CD4-positive, alpha-beta T cell treated with Interleukin-6 at 100 ng/mL for 8 hours (primary cell): ENCODE measurements at places on chromosomes 13 and 19.

- no peak for DNase-seq
Observed at GRCh38 chr19:50486823-50487515, 10.3 kb upstream of the GARIN5A start.

DNA sequence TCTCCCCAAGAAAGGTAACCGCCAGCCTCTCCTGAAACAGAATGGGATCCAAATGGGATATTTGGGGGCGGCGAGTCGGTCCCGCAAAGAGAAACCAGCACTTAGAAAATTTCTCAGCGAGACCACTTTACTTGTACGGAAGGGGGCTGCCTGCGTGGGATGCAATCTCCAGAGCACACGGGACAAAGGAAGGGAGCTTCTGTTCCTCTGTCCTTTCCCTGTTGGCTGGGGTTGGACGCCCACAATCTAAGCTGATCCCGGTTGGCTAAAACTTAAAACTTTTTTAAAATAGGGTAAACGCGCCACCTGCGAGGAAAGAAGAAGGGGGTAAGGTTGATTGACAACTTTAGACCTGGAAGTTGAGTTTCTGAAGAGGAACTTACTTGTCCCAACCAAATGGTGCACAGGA is 826 bp upstream of the BSG start:
- DNase-seq = no peak

GRCh38 chr13:113121928-113122471 is 599 bp upstream of the F10 start:
- no peak for DNase-seq

DNA sequence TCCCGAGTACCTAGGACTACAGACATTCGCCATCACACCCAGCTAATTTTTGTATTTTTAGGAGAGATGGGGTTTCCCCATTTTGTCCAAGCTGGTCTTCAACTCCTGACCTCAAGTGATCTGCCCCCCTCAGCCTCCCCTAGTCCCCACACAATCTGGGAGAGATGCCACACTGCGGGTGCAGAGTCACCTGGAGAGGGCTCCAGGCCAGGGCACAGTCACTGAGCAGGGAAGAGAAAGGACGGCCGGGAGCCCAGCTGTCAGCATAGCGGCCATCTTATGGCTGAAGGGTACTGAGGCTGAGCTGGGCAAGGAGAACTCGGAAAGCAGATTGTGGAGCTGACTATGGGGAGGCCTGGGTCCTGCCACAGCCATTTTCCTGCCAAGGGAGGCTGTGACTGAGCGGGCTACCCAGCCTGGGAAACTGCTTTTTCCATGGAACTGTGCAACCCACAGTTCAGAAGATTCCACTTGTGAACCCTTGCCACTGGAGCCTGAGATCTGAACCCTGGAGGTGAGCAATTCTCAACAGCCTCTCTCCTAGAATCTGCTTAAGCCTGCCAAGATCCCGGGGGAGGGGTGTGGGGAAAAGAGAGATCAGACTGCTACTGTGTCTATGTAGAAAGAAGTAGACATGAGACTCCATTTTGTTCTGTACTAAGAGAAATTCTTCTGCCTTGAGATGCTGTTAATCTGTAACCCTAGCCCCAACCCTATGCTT is 109.2 kb downstream of the ZNF486 start:
- no peak for DNase-seq

DNA sequence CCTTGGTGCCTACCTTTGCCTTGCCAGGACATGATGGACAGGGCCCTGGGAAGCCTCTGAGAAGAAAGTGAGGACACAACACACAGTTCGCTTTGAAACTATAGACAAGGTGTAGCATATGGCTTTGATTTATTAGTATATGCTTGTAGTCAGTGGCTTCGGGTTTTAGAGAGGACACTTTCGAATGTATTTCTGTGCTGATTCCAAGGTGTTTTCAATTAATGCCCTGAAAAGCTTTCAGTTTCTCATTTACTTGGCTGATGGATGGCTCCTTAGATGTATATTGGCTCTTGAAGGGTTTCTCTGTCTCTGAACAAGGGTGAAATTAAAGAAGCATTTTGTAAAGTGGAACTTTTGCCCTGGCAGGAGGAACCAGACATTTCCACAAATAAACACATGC is 106.9 kb downstream of the POSTN start:
- DNase-seq = no peak

DNA sequence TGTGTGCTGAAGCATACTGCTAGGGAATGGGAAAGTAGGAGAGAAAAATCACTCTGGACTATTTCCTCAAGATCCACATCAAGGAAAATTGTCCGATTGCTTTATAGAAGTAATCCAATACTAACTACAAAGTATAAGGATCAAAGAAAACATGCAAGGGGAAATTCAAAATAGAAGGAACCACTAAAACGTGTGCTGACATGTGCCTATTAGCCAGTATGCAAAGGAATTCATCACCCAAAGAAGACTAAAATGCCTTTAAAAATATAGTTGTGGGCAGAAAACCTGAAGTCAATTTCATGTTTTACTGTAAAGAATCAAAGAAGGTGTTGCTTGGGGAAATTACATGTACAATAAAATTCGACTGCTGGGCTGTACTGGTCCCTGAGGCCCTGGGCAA is 14.3 kb downstream of the DLEU7 start:
- no peak for DNase-seq

- no peak for DNase-seq
Observed at GRCh38 chr13:67091603-67092002, 138.5 kb downstream of the PCDH9 start.

DNA sequence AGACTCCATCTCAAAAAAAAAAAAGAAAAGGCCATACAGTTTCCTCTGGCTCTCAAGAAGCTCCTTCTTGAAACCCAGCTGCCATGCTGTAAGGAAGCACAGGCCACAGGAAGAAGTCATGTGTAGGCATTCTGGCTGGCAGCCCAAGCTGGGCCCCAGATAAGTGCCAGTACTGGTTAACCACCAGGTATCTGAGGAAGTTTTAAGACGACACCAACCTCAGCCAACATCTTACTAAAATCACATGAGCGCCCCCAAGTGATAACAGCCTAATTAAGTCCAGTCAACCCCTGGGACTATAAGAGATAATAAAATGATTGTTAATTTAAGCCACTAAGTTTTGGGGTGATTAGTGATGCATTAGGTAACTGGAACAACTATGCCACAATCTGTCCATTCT is 27.4 kb upstream of the AKT2 start:
- DNase-seq = no peak

GRCh38 chr19:48650974-48651682 is 5.1 kb upstream of the CA11 start:
- no peak for DNase-seq

- no peak for DNase-seq
Observed at GRCh38 chr19:4737955-4738600, 14.4 kb upstream of the DPP9 start.

DNA sequence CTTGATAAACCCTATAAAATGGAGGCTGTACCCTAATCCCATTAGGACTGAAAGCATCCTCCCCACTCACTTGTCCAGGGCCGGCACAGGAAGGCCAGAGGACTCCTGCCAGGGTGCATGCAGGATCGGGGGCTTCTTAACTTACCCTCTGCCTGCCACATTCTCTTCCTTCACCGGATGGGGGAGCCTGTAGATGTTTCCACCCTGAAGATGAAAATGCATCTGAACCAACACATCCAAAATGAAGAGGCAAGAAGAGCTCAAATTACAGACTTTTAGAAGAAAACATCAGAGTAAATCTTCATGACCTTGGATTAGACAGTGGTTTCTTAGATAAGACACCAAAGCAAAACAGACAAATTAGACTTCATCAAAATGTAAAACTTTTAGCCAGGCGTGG is 25.9 kb upstream of the NAPA start:
- no peak for DNase-seq

DNA sequence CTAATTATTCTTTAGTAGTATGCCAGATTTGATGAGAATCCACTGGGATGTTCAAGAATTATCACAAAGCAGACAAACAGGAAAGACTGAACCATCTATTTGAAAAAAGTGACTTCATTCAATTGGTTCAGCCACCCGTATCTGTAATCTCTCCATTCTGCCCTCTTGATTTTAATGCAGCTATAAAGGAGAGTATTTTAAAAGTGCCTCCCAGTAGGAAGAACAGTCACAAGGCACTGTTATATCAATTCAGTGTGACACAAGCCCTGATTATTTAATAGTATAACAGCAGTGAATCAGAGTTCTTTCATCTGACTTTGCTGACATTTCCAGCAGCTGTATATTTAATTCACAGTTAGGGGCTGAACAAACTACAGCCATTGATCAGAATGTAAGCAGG is 77.3 kb upstream of the SLAIN1 start:
- no peak for DNase-seq

GRCh38 chr13:50840284-50840683 is 3.2 kb downstream of the DLEU7 start:
- no peak for DNase-seq

- DNase-seq = no peak
Observed at GRCh38 chr13:79585033-79585432, 104.1 kb downstream of the NDFIP2 start.

DNA sequence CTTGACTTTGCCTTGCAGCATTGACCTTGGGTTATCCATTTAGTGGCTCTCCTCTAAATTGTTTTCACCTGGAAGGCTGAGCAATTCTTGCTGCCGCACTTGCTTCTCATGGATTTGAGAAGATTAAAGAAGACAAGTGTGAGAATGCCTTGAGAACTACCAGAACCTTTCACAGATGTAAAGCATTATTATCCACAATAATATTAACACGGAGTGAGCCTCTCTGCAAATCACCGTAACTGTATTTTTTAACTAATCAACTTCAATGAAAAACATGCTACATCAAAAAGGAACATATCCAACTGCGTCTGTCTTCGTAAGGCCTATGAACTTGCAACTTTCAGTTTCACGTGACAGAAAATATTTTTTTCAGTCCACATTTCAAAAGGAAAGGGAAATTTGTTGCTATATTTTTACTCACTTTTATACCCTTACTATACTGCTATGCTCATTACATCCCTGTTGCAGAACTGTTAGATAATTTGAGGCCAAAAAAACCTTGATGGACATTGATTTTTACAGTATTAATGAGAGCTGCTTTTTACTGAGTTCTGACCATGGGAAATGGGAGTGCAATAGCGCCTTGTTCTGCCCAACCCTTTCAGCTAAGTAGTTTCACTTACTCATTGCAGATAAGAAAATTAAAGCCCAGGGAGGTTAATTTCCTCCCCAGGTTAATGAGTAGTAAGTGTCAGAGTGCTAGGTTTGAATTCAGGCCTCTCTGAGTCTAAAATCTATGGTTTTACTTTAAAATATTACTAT is 93.8 kb upstream of the RAP2A start:
- no peak for DNase-seq

DNA sequence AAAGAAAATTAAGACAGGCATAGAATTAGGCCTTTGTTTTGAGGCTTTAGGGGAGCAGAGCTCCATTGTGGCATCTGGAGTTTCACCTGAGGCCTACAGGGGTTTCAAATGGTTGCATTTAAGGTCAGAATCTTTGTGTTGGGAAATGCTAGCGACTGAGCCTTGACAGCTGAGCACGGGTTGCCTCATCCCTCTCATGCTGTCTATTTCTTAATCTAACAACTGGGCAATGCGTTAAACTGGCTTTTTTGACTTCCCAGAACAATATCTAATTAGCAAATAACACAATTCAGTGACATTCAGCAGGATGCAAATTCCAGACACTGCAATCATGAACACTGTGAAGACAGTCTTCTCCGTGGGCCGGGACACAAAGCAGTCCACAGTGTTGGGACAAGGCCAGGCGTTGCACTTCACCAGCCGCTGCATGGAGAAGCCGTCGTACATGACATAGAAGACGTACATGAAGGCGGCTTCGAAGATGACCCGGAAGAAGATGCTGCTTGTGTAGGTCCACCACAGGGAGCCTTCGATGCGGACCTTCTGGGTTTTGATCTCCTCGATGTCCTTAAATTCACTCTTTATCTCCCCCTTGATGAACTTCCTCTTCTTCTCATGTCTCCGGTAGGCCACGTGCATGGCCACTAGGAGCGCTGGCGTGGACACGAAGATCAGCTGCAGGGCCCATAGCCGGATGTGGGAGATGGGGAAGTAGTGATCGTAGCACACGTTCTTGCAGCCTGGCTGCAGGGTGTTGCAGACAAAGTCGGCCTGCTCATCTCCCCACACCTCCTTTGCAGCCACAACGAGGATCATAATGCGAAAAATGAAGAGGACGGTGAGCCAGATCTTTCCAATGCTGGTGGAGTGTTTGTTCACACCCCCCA is 3.8 kb downstream of the GJB2 start:
- DNase-seq = no peak

GRCh38 chr19:31537136-31537535 is 187.9 kb upstream of the TSHZ3 start:
- no peak for DNase-seq

- DNase-seq = peak; percentile 66
Observed at GRCh38 chr19:18700501-18701249, 17.2 kb downstream of the CRTC1 start.

GRCh38 chr19:40147693-40148347 is 43.4 kb upstream of the MAP3K10 start:
- peak; percentile 6 for DNase-seq
